Activated B cell treated with CpG ODN at 0.5 μM for 24 hours (primary cell): ENCODE measurements at places on chromosomes 4 and X.
A peak's percentile ranks its signal among the peaks of the same experiment; 100 is the strongest.

GRCh38 chr4:53557669-53558064, 33.6 kb downstream of the LNX1 start:
- H3K4me3 ChIP-seq: no peak overlapping the region
- H3K27ac ChIP-seq: no peak overlapping the region
- H3K27me3 ChIP-seq: no peaks in the 10 kb centered on the region
- no peaks in the 10 kb centered on the region for H3K36me3 ChIP-seq

DNA sequence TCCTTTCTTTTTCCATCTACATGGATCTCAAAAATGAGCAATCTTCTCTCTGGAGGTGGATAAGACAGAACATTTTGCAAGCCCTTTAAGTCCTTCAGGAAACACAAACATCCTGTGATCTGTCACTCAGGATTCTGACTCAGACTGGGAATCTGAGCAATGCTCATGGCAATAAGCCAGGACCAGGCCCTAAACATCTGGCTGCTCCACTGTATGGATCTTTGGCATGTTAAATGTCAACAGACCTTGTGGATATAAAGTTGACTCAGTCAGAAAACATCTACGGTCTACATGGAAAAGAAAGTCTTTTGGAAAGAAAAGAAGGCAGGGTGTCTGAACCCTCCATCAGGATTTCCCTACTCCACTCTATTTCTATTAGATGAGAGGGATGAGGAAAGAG, 17.8 kb upstream of the CHIC2 start:
- H3K4me3 ChIP-seq: no peak overlapping the region
- H3K27me3 ChIP-seq: peaks cover 8% of the 10 kb centered on the region
- no peak overlapping the region for H3K27ac ChIP-seq
- DNase-seq: no peak
- H3K36me3 ChIP-seq: no peaks in the 10 kb centered on the region

DNA sequence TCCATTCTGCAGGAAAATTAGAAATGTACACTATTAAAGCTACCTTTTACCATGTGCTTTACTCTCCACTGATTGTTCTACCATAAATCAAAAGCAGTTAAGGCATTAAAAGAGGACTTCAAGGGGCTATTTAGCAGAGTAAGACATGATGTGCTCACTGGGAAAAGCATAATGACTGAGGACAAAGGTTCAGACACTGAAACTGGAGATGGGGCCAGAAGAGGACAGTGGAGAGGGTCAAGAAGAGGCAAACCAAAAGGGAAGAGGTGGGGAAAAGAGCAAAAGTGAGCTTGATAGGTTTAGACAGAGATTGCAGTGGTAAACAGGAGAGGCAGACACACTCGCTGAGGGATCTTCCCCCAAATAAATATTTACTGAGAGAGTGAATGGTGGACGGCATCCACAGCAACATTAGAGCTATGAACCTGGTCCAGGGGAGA, 23.8 kb downstream of the SH3RF1 start:
- no peak overlapping the region for H3K27ac ChIP-seq
- peaks cover 18% of the 10 kb centered on the region for H3K4me1 ChIP-seq
- no peak overlapping the region for H3K4me3 ChIP-seq
- no peak for DNase-seq

- no peak overlapping the region for H3K4me3 ChIP-seq
- no peak overlapping the region for H3K27ac ChIP-seq
- no peaks in the 10 kb centered on the region for H3K27me3 ChIP-seq
- no peaks in the 10 kb centered on the region for H3K4me1 ChIP-seq
- no peaks in the 10 kb centered on the region for H3K36me3 ChIP-seq
These were observed 783.0 kb upstream of the AADAT start for GRCh38 chr4:170872794-170873193.

DNA sequence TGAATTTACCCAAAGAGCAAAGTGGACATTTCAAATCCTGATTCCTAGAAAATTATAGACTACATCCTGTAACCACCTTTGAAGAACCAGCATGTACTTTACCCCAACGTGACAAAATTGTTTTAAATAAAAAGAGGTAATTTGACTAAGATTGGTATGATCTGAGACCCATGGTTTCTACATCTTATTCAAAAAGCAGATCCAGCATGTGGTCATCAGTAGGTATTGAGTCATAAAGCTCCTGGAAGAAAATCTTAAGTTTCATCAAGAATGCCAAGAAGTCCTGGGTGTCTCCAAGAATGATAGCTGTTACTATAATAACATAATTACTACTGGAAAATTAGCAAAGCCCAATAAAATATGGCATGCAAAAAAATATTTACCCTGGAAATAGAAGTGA, 61.8 kb downstream of the NFKB1 start:
- H3K4me1 ChIP-seq: peaks cover 90% of the 10 kb centered on the region
- no peaks in the 10 kb centered on the region for H3K27me3 ChIP-seq
- H3K27ac ChIP-seq: peak overlapping the region; percentile 90

DNA sequence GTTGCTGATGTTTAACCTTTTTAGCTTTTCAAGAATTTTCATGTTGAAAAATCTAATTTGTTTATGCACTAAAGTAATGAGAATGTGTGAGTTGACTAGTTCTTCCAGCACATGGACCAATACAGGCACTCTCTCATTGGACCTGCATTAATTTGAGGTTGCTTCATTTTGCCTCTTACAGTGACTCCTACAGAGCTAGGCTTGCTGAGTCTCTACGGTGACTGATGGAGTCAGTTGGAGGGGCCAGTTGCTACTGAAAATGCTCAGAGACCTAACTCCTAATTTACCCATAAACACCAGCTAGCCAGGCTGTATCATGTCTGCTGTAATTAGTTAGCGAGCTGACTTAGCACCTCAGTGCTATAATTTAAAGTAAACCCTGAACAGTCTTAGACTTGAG, 10.9 kb downstream of the MTHFD2L start:
- H3K36me3 ChIP-seq: peaks cover 7% of the 10 kb centered on the region
- no peak for DNase-seq
- H3K27me3 ChIP-seq: no peaks in the 10 kb centered on the region
- peaks cover 12% of the 10 kb centered on the region for H3K4me1 ChIP-seq
- H3K27ac ChIP-seq: no peak overlapping the region
